ENCODE measurements at places on chromosomes 3 and 15.

GRCh38 chr15:28984421-28985315 is 98.9 kb downstream of the APBA2 start:
- no peak for DNase-seq

DNA sequence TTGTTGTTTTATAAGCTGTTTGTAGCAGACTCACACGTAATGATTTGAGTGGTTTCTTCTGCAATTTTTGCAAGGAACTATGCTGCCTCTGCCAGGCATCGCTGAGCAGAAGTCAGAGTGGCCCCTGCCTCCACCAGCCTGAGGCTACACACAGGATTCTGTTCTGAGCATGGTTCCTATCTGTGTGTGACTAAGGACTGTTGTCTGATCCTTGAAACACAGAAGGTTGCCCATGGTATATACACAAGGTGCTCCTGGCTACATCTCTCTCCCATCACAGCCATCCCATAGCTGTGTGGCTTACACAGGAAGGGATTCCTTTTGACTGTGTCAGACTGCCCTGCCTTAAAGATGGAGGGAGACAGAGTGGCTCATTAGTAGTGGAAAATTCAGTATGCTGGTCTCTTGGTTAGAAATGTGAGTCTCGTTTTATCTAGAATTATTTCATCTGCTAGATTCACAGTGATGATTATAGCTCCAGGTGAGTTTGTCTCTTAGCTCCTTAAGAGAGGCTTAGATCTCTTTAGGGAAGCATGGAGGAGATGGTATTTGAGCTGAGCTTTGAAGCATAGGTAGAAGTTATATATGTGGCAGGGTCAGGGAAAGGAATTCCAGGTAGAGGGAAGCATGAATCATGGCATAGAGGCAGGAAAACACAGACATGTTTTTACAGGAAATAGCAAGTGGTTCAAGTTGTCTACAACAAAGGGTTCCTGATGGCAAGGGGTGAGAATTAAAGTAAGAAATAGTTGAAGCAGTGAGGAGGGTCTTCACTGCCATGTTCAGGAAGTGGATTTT is 37.5 kb downstream of the SNAPC5 start:
- DNase-seq = no peak

GRCh38 chr3:4071481-4072184 is 231.5 kb upstream of the SETMAR start:
- DNase-seq = no peak

GRCh38 chr3:121918779-121919483 is 24.7 kb downstream of the SLC15A2 start:
- no peak for DNase-seq

- DNase-seq = no peak
Observed at GRCh38 chr15:89808160-89808870, 6.3 kb downstream of the ANPEP start.

GRCh38 chr15:65377105-65377975 is 462 bp downstream of the IGDCC3 start:
- DNase-seq = no peak

DNA sequence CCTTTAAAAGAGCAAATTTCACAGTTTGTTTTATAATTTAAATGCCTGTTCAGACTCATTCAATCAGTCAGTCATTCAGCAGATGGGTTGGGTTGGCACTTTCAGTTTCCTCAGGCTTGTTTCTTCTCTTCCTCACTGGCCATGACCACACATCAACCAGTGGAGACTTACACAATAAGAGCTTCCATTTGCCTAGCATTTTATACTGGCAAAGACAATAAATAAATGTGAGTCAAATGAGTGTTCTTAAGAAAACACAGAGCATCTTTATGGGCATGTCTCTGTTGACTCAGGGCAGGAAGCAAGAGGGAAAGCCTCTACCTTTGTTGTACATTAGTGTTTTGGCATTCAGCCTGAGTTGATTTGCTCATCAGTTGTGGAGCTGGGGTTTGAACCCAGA is 122.6 kb downstream of the EPHB1 start:
- DNase-seq = no peak

GRCh38 chr15:45539680-45540079 is 17.1 kb upstream of the SLC30A4 start:
- no peak for DNase-seq

DNA sequence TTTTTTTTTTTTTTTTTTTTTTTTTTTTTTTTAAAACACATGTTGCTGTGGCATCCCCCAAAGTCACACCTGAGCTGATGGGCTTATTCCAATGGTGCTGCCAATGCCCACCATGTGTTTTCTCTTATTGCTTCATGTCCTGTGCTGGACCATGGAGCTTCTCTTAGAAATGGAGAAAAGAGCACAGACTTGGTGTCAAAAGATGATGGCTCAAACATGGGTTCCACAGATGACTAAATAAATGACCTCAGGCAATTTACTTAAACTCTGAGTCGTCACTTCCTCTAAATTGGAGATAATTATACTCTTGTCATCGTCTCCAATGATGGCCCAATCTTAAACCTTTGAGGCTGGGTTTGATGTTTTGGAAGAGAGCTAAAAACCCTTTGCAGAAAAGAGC is 28.1 kb downstream of the CHST2 start:
- no peak for DNase-seq

- DNase-seq = no peak
Observed at GRCh38 chr3:9653565-9654248, 4.4 kb downstream of the MTMR14 start.

DNA sequence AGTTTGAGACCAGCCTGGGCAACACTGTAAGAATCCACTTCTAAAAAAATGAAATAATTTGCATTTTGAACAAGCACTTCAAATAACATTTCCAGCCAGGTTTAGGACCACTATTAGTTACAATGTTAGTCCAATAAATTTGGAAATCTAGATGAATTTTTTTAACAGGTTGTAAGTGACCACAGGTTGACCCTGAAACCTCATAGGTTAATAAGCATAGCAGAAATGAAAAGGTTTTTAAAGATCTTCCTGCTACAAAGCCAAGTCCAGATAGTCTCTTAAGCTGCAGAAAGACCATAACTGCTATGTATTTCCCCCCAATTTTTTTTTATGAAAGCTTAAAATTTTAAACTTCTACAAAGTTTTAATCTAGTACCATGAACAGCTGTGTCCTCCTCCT is 1.5 kb upstream of the NIT2 start:
- no peak for DNase-seq

GRCh38 chr15:100220058-100220768 is 121.6 kb downstream of the ADAMTS17 start:
- DNase-seq = no peak

GRCh38 chr3:9870978-9871377 is 9.1 kb downstream of the CIDEC start:
- DNase-seq = no peak

GRCh38 chr15:88247914-88248313 is 8.6 kb downstream of the NTRK3 start:
- no peak for DNase-seq

GRCh38 chr3:129648391-129648790 is 41.9 kb upstream of the PLXND1 start:
- no peak for DNase-seq

DNA sequence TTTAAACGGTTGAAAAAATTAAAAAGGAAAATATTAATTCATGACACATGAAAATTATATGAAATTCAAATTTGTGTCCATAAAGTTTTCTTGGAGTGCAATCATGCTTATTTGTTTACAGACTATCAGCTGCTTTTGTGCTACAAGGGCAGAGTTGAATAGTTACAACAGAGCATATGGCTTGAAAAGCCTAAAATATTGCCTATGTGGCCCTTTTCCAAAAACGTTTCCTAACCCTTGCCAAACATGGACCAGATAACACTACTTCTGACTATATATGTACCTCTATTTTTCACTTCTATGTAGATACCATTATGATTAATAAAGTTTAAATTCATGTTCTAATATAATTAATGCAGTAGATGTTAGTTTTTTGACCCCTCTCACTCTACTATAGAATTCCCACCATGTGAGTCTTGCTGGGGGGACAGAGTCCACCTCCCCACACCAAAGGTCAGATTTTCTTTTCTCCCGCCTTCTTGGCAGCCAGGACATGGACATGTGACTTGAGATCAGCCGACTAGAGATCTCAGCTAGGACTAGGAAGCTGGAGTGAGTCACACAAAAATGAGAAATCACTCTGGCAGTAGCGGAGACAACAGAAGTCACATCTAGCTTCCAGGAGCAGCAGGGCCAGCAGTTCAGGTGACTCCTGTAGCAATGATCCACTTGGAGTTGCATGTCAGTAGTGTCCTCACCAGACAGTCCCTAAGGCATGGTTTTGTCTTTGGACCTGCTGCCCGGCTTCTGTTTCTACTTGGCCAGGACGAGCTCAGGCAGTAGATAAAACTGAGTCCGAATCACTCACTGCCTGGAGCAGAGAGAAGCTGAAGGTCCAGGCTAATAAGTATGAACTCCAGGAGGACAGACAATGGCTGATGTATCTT is 22.4 kb downstream of the CIAO2A start:
- no peak for DNase-seq

GRCh38 chr3:174613173-174613572 is 246.0 kb upstream of the NAALADL2 start:
- DNase-seq = no peak

Data from stimulated activated CD4-positive, alpha-beta T cell treated with anti-CD3 and anti-CD28 coated beads, Interleukin-1b, Interleukin-23, amount 100 ng/mL, for 1 hour (primary cell).